ENCODE measurements at places on chromosomes 6 and 20.

GRCh38 chr6:105974986-105975385 is 111.2 kb upstream of the PRDM1 start:
- peak; percentile 74 for DNase-seq

DNA sequence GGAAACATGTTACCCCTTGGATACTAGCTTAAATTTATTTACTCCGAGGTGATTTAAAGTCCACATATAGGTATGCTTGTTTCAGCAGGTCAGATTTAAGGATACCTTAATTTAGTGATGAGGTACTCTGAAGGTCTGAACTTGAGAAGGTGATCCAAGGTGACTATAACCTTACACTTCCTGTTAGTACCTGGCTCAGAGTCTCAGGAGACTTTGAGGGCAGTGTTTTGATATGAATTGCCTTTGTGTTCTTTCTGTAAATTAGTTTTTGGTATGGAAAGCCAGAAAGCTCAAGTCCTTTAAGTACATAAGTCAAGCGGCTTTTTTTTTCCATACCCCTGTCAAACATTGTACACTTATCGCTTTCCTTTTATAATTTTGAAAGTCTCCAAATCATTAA is 489.0 kb downstream of the CDKAL1 start:
- no peak for DNase-seq

- DNase-seq: no peak
Measured at GRCh38 chr6:101585501-101585900, 192.0 kb downstream of the GRIK2 start.

DNA sequence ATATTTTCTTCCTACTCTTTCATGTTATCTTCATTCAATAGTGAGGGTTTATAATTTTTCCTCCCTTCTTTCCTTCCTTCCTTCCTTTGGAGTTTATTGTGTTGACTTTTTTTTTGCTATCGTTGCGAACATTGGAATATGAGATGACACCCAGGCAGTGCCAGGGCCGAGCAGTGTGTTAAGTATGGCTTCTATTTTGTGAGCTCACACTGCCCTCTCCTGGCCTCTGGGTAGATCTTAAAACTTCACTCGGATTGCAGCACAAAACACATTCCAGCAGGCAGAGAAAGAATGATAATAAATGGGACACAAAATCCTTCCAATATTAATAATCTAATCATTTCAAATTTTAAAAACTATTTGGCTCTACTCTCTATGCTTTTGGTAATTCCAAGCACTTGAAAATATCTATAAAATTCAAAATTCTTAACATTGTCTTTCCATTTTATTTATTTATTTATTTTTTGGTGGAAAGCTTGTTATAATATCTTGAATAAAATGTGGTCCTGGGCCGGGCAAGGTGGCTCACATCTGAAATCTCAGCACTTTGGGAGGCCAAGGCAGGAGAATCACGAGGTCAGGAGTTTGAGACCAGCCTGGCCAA is 147.4 kb upstream of the OLIG3 start:
- DNase-seq: peak; percentile 82

DNA sequence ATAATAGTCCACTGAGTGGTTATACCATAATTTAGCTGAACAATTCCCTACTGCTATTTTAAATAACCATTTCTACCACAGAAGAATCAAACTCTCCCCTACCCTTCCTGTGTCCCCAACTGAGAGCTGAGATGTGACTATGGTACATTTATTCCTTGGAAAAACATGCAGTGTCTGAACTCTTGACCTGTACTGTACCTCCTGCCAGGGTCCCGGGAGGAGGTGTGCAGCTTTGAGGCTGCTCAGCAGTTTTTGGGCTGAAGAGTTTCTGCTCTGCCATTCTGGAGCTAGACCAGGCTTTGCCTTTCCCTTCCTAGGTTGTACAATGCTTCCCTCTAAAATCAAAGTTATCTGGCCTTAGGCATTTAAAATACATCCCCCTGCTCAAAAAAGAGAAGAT is 275.1 kb upstream of the SGK1 start:
- no peak for DNase-seq

- no peak for DNase-seq
Measured at GRCh38 chr6:139581485-139581865, 207.0 kb upstream of the CITED2 start.

- no peak for DNase-seq
Measured at GRCh38 chr6:96299525-96299924, 222.1 kb upstream of the UFL1 start.

DNA sequence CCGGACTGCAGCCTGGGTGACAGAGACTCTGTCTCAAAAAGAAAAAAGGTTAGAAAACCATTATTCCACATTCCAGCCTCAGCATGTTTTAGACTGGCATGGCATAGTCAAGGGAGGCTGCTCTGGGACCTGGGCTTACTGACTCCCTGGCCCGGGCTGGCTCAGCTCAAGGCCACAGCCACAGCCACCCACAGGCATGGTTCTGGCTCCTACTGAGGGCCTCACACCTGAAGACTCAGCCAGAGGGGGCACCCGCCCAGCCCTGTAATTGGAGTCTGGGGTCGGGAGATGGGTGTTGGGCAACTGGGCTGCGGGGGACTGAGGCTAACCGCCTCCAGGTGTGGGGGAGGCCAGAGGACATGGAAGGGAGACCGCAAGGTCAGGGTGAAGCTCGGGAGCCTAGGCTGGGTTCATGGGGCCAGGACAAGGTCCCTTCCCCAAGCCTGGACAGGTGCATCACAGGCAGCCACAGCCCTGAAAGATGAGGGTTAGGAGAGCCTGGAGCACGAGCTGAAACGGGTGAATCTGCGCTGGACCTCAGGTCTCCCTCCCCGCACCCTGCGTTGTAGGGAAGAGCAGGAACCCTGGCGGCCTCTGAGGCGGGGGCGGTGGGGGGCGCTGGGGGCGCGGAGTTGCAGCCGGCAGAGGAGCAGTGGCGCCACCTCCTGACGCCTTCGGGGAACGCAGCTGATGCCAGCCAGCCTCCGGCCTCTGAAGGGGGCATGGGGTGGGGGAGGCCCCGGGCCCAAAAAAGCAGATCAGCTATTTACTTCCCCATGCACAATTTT is 67.7 kb upstream of the SRSF6 start:
- no peak for DNase-seq

DNA sequence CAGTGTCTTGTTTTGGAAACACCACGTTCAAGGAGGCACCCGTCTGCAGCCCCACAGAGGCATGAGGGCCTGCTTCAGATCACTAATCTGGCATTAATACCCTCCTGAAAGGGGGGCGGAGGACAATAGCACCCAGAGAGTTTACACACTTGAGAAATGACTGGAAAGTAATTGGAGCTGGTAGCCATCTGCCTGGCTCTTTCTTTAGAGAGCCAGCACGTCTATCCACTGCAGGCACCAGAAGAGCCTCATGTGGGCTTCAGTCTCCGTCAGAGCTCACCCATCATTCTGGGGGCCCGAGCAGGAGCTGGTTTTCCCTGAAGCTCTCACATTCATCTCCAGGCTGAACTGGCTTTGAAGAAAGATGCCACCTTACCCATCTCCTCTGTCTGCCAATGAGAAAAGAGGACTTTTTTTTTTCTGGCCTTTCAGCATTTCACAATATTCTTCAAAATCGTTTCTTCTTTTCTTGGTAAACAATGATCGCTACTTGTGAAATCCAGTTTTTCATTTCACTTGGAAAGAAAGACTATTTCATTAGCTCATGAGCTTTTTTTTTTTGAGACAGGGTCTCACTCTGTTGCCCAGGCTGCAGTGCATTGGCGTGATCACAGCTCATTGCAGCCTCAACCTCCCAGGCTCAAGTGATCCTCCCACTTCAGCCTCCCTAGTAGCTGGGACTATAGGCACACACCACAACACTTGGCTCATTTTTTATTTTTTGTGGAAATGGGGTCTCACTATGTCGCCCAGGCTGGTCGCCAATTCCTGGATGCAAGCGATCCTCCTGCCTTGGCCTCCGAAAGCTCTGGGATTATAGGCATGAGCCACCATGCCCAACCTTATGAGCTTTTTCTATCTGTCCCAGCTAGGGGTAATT is 124.7 kb upstream of the ZNF217 start:
- DNase-seq: no peak

GRCh38 chr6:109373762-109374161 is 8.5 kb downstream of the CD164 start:
- DNase-seq: no peak

DNA sequence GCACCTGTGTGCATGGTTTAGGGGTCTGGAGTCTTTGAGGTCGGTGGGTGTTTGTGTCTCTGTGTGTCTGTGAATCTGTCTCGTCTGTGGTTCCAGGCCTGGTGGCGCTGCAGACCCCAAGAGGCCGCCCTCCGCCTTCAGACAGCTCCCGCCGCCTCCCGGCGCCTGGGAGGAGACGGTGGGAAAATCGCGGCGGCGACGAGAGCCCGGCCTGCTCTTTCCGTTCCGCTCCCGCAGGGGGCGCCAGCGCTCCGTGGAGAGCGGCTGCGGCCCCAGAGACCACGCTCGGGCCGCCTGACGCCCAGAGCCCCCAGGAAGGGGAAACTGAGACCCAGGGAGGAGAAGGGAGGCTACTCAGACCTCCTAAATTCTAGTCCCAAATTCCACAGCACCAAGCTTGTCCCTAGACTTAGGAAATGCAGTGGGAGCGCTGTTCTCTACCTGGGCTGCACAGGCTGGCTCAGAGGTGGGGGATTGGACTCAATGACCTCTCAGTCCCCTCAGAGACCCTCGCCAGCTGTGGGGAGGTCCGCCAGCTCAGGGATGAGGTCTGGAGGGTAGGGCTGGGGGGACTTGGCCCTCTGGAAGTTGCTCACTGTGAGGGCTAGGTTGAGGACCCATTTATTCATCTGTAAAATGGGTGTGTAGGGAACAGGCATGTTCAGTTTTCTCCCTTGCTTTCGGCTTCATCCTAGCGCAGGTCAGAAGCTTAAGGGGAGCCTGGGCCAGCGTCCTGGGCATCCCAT is 36.9 kb upstream of the BLCAP start:
- peak; percentile 38 for DNase-seq

DNA sequence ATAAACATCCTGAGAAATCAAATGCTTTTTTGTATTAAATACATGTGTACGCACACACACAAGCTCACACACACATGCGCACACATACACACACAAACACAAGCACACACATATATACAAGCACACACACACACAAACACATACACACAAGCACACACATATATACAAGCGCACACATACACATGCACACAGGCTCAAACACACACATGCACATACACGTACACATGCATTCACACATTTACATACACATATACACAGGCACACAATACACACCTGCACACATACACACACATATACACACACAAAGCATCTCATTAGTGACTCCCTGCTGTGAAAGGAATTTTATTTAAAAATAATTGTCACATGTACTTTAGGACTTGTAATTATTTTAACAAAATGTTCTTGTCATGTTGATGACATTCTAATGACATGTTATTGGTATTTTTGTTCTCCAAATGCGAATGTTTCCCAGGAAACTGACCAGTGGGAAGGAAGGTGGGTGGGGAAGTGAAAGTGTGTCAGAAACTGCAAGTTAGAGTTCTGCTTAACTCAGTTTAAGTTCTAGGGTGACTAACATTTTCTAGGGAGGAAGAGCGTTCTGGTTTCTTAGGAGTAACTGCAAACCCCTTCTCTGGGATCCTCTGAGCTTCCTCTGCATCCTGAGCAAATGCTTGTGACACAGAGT is 113.9 kb upstream of the ZNF217 start:
- peak; percentile 65 for DNase-seq

GRCh38 chr6:108961985-108962384 is 113.8 kb downstream of the ARMC2 start:
- peak; percentile 30 for DNase-seq

- DNase-seq: no peak
Measured at GRCh38 chr20:1952737-1953530, 40.9 kb downstream of the PDYN start.

GRCh38 chr6:26311385-26312095 is 53.5 kb upstream of the BTN3A2 start:
- DNase-seq: peak; percentile 73

GRCh38 chr6:11242711-11243110 is 10.2 kb upstream of the NEDD9 start:
- DNase-seq: peak; percentile 65

DNA sequence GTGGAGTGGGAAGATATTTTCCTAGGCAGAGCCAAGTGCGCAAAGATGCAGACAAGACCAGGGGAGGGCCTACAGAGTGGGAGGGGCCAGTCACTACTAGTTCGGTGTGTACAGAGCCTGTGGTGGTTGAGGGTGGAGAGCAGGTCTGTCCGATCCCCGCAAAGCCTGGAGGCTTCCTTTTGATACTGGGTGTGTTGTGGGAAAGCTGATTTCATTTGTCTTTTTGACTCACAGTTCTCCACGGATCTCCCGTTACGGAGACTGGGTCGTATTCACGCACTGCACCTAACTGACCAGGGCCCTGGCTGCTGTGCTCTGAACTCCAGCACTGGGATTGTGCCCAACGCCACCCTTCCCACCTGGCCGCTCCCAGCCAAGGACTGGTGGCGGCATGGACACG is 1.4 kb upstream of the TIAM2 start:
- no peak for DNase-seq

GRCh38 chr6:13604546-13605416 is 10.4 kb upstream of the NOL7 start:
- DNase-seq: no peak

GRCh38 chr20:43947316-43947710 is 32.7 kb downstream of the TOX2 start:
- DNase-seq: peak; percentile 70

DNA sequence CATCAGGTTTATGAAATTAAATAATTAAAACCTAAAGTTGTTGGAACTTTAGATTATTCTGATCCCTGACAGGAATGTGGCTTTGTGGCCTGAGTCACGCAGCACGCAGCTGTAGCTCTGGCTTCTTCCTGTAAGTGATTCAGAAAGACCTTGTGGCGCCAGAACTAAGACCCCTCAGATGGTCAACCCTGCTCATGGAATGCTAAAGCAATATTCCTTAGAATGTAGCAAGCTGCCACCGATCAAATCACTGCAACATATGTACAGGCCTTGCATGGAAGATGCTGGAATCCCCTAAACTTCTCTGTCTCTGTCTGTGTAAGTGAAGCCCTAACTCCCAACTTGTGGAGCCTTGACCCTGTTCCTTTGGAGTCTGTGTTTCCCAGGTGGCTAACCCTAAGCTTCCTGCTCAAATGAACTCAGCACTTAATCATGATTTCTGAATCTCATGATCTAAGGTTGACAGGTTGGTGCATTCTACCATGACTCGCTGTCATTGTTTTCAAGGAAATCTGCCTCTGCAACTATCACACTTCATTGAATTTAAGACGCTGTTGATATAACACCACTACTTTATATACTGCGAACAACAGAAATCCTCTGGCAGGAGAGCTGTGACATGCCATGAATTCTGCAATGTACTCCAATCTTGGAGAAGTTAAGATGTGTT is 111.2 kb upstream of the CST7 start:
- DNase-seq: peak; percentile 56

- peak; percentile 8 for DNase-seq
Measured at GRCh38 chr6:52157301-52157941, 28.8 kb upstream of the IL17A start.

- DNase-seq: peak; percentile 38
Measured at GRCh38 chr20:48329676-48330664, 497.8 kb downstream of the PREX1 start.

All from EH (cell line).